ENCODE measurements at places on chromosomes 12 and 14.

DNA sequence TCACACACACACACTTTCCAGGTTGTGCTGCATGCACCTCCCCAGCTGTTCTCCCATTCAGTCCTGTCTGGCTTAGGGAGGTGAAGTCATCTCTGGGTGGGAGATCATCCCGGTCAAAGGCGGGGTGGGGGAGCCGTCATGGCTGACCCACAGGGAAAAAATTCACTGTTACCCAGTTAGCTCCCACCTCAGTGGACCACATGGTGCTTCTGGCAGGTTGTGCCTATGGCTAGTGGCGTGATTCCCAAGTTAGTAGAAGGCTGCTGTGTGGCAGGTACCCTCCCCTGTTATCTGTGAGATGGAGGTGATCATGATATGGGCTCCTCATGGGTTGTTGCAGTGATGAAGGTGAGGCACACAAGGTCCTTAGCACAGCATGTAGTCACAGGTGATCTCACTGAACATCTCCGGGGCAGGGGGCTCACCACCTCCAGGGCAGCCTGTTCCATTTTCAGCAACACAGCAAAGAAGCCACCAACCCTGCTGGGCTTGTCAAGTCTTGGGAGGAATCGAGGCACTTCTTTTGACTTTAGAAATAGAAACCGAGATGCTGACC is 154.9 kb upstream of the CCND2 start:
- DNase-seq: no peak

DNA sequence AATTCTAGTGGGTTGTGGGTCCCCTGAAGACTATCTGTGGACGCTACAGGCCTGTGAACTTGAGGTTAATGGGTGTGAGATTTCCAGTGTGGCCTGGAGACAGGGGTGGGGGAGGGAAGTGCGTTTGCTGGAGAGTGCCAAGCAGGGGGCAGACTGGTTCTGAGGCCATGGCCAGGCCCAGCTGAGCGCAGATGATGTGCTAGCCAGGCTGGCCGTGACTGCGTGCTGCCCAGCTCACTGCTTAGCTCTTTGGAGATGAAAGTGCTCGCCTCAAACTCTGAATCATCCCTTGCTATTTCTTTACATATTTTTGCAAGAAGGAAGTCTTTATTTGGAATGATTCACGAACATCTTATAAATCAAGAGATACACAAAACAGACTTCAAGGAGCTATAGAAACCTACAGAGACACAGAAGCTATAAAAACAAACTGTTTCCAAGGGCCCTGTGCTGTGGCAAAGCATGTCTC is 75.2 kb upstream of the PLEKHG3 start:
- DNase-seq: no peak

GRCh38 chr12:6996040-6996441 is 22.2 kb downstream of the LPCAT3 start:
- no peak for DNase-seq

- DNase-seq: no peak
These were observed 3.8 kb downstream of the RAPGEF3 start for GRCh38 chr12:47754881-47755280.

- DNase-seq: no peak
These were observed 101.0 kb downstream of the SCN8A start for GRCh38 chr12:51692016-51692415.
